ENCODE measurements at places on chromosomes 11 and 22.

DNA sequence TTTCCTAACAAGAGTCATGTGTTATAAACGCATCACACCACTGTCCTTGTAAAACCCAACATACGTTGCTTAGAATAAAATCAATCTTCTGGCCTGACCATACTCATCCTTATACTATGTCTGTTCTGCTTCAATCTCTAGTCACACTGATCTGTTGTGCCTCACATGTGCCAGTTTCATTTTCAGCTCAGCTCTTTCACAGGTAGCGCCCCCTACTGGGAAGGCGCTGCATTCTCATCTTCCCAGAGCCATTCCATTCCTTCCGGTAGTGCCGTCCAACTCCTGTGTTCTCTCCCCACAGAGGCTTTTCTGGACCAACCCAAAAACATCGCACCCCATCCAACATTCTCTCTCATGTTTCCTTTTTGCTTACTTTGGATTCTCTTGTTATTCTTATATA lies 22.2 kb downstream of the CASP5 start:
- H3K36me3 ChIP-seq: no peaks in the 10 kb centered on the region
- peak; percentile 4 for DNase-seq
- no peak overlapping the region for H3K4me3 ChIP-seq
- no peaks in the 10 kb centered on the region for H3K27me3 ChIP-seq

GRCh38 chr11:36532941-36533601 lies 23.0 kb upstream of the TRAF6 start:
- H3K27me3 ChIP-seq: no peaks in the 10 kb centered on the region
- H3K4me1 ChIP-seq: no peaks in the 10 kb centered on the region
- no peaks in the 10 kb centered on the region for H3K36me3 ChIP-seq
- H3K27ac ChIP-seq: no peak overlapping the region

GRCh38 chr22:38540701-38541100 lies 29.3 kb downstream of the DMC1 start:
- H3K27me3 ChIP-seq: no peaks in the 10 kb centered on the region
- DNase-seq: no peak
- H3K36me3 ChIP-seq: no peaks in the 10 kb centered on the region
- H3K4me1 ChIP-seq: no peaks in the 10 kb centered on the region
- H3K27ac ChIP-seq: no peak overlapping the region

DNA sequence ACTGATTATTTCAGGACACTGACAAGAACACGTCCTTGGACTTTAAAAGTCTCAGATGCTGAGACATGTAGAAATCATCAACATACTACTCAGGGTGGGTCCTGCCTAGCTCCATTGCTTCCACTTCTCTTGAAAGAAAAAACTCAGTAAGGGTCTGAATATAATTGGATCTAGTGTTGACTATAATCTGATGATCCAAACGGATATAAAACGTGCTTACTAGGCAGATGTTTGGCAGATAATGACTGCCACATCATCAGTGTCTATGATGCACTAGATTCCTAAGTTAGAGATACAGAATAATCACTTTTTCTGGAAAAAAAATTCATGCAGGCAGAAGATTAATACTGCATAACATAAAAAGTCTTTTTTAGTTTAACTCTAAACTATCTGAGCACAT lies 21.6 kb downstream of the GUCY1A2 start:
- H3K27ac ChIP-seq: no peak overlapping the region
- H3K4me1 ChIP-seq: no peaks in the 10 kb centered on the region
- no peak overlapping the region for H3K4me3 ChIP-seq
- no peak for DNase-seq
- H3K27me3 ChIP-seq: no peaks in the 10 kb centered on the region
- H3K36me3 ChIP-seq: no peaks in the 10 kb centered on the region

DNA sequence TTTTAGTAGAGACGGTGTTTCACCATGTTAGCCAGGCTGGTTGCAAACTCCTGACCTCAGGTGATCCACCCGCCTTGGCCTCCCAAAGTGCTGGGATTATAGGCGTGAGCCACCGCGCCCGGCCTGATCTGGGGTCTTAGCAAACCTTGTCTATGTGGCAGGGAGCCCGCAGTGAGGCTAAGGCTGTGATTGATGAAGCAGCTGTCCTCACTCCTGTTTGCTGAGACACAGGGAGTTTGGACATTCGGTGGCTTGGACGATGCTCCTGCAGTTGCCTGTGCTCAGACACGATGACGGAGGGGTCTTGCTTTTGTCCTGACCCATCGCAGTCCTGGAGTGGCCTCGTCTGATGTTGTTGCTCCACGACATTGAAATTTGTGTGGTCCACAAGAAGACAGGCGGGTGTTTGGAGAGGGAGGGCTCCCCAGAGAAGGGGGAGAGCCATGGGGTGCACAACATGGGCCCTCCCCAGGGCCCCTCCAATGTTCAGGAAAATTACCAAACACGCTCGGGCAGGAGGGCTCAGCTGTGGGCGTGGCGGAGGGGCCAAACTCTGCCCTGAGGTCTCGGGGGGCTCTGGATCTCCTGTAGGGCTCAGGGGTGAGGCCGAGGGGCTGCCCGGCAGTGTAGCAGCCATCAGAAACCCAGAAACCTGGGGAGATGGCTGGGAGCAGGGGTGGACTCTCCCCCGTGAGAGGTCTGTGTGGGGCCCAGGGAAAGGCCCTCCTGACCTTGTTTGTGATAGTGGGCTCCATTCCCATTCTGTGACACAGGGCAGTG lies 41.8 kb upstream of the PRR5 start:
- H3K4me1 ChIP-seq: peaks cover 17% of the 10 kb centered on the region
- H3K27ac ChIP-seq: no peak overlapping the region
- no peak overlapping the region for H3K4me3 ChIP-seq
- no peaks in the 10 kb centered on the region for H3K36me3 ChIP-seq
- no peak for DNase-seq

GRCh38 chr22:25281675-25282345 lies 62.4 kb downstream of the CRYBB2 start:
- peaks cover 7% of the 10 kb centered on the region for H3K4me1 ChIP-seq
- no peak overlapping the region for H3K27ac ChIP-seq
- no peak for DNase-seq
- H3K4me3 ChIP-seq: peak overlapping the region; percentile 3

DNA sequence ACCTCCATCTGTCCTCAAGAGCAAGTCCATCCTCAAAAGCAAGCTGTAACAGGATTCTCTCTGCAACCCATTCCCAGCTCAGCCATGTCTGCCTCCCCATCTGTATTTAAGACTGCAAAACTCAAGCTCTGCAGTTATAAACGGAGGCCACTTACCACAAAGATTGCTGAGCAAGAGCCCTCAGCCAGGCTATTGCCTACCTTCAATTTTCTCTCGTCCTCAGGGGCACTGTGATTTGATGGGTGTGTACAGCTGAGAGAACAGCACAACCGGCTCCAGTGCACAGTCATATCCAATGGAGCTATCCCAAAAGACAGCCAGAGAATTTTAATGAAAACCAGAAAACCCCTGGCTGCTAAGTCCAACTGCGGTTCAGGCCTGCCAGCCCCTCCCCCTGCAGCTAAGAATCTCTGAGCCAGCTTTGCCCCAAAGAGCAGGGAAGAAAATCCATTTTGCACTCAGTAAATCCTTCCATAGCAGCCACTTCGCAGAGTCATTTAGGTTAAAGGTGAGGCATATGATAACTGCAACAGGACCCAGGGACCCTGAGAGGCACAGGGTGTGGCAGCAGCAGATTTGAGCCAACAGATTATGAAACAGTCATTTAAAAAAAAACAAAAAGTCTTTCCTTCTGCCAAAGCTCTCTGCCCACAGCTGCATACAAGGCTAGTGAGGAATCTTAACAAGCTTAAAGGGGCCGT lies 37.6 kb downstream of the RAB30 start:
- no peaks in the 10 kb centered on the region for H3K36me3 ChIP-seq
- H3K4me3 ChIP-seq: peak overlapping the region; percentile 9
- no peaks in the 10 kb centered on the region for H3K27me3 ChIP-seq
- H3K27ac ChIP-seq: peak overlapping the region; percentile 69

GRCh38 chr11:104145062-104145461 lies 18.9 kb downstream of the PDGFD start:
- H3K27ac ChIP-seq: no peak overlapping the region
- no peak for DNase-seq
- H3K4me3 ChIP-seq: no peak overlapping the region
- no peaks in the 10 kb centered on the region for H3K36me3 ChIP-seq

DNA sequence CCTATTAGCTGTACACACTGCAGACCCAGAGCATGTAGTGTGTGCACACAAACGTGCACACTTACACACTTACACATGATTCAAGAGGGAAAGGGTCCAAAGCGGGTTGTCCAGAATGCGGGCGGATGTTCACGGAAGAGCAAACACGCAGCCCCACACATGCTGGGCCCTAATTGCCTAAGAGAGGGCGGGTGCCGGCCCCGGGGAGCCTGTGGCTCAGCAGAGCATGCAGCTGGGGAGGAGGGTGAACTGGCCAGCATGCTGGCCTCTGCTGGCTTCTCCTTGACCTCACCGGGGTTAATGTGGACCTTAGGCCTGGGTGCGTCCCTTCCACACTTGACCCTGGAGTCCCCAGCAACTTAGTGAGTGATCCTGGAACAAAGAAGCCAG lies 816.3 kb downstream of the BRD1 start:
- H3K27ac ChIP-seq: no peak overlapping the region
- no peaks in the 10 kb centered on the region for H3K36me3 ChIP-seq
- H3K4me3 ChIP-seq: no peak overlapping the region
- H3K27me3 ChIP-seq: peaks cover 53% of the 10 kb centered on the region

GRCh38 chr11:33915526-33915925 lies 23.6 kb upstream of the LMO2 start:
- no peaks in the 10 kb centered on the region for H3K4me1 ChIP-seq
- no peak for DNase-seq
- no peak overlapping the region for H3K27ac ChIP-seq
- no peak overlapping the region for H3K4me3 ChIP-seq
- H3K27me3 ChIP-seq: peaks cover 3% of the 10 kb centered on the region

DNA sequence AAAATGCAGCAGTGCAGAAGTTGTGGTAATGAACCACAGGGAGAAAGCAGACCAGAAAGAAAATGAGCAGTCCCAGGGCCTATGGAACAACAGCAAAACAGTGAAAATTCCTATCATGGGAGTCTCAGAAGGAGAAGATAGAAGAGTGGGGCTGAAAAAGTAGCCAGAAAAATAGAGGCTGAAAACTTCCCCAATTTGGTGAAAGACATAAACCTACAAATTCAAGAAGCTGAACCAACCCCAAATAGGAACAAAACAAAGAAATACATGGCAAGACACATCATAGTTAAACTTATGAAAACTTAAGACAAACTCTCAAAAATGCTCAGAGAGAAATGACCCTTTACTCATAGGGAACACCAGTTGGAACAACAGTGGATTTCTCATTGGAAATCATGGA lies 11.4 kb downstream of the FGF19 start:
- DNase-seq: no peak
- no peak overlapping the region for H3K27ac ChIP-seq
- no peaks in the 10 kb centered on the region for H3K4me1 ChIP-seq
- H3K27me3 ChIP-seq: peaks cover 46% of the 10 kb centered on the region

DNA sequence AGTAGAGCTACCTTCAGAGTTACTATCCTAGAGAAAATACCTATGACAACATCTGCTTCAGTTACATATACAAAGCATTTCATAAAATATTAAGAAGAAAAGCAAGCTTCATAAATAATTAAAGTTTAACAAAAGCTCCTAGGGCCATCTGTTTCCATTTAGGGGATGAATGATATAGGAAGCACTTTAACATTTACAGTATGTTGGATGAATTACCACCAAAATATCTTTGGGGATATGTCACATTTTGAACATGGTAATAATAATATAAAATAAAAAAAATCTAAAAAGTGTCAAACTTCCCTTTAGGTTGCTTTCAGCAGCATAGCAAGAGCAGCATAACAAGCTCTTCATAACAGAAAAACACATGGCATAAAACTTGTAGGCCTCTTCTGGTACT lies 104.6 kb downstream of the ATG16L2 start:
- no peaks in the 10 kb centered on the region for H3K4me1 ChIP-seq
- H3K4me3 ChIP-seq: no peak overlapping the region
- H3K36me3 ChIP-seq: no peaks in the 10 kb centered on the region
- H3K27ac ChIP-seq: no peak overlapping the region
- no peak for DNase-seq
- H3K27me3 ChIP-seq: no peaks in the 10 kb centered on the region

- peaks cover 4% of the 10 kb centered on the region for H3K27me3 ChIP-seq
- H3K4me1 ChIP-seq: peaks cover 35% of the 10 kb centered on the region
- no peaks in the 10 kb centered on the region for H3K36me3 ChIP-seq
- no peak for DNase-seq
- H3K4me3 ChIP-seq: no peak overlapping the region
- peak overlapping the region; percentile 46 for H3K27ac ChIP-seq
Observed at GRCh38 chr11:130418210-130418609, 10.2 kb downstream of the ADAMTS8 start.

DNA sequence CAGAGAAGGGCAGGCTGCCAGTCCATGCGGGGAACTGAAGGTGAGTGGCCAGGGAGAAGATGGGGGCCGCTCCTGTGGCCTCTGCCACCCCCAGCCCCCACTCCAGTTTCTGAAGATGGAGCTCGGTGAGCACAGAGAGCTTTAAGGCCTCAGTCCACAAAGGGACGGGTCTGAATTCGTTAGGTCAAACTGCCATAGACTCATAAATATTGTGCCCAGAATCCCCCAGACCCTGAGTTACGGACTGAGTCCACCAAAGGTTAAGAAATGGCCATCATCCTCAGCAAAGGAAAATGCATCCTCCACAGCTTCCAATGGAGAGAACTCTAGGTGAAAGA lies 344.2 kb downstream of the BUD13 start:
- no peak overlapping the region for H3K4me3 ChIP-seq
- DNase-seq: no peak
- no peaks in the 10 kb centered on the region for H3K27me3 ChIP-seq
- no peaks in the 10 kb centered on the region for H3K36me3 ChIP-seq
- H3K4me1 ChIP-seq: no peaks in the 10 kb centered on the region

DNA sequence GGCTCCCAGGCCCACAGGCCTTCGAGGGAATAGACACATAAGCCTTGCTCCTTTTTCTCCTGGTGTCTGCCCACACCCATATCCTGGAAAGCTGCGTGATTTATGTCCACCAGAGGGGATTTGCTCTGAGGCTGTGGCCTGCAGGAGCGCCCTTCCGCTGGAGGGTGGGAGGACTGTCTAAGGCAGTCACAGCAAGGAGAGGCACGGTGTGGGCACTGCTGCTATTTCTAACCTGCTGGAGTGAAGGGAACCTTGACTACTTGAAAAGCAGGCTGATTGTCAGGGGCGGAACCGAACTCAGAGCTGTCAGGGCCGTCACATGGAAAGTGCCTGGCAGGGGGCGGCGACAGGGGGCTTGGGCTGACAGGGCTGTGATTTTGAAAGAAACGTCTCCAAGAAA lies 3.7 kb downstream of the UPB1 start:
- H3K27ac ChIP-seq: no peak overlapping the region
- H3K27me3 ChIP-seq: peaks cover 15% of the 10 kb centered on the region
- H3K36me3 ChIP-seq: no peaks in the 10 kb centered on the region
- no peak overlapping the region for H3K4me3 ChIP-seq
- no peak for DNase-seq
- peaks cover 19% of the 10 kb centered on the region for H3K4me1 ChIP-seq

GRCh38 chr11:44229098-44229497 lies 80.8 kb downstream of the ALX4 start:
- H3K4me3 ChIP-seq: no peak overlapping the region
- H3K27ac ChIP-seq: no peak overlapping the region
- no peaks in the 10 kb centered on the region for H3K4me1 ChIP-seq
- no peaks in the 10 kb centered on the region for H3K27me3 ChIP-seq
- H3K36me3 ChIP-seq: no peaks in the 10 kb centered on the region

GRCh38 chr11:35237351-35237750 lies 98.4 kb downstream of the CD44 start:
- H3K4me1 ChIP-seq: peaks cover 6% of the 10 kb centered on the region
- H3K27me3 ChIP-seq: no peaks in the 10 kb centered on the region
- no peak for DNase-seq
- no peak overlapping the region for H3K4me3 ChIP-seq
- H3K36me3 ChIP-seq: peaks cover 1% of the 10 kb centered on the region

- H3K4me1 ChIP-seq: no peaks in the 10 kb centered on the region
- H3K36me3 ChIP-seq: peaks cover 21% of the 10 kb centered on the region
- no peak overlapping the region for H3K4me3 ChIP-seq
- no peak for DNase-seq
- no peak overlapping the region for H3K27ac ChIP-seq
Observed at GRCh38 chr22:49880281-49880680, 26.6 kb downstream of the ZBED4 start.

Measured in stomach (tissue), 19 donors.